ENCODE measurements at places on chromosomes 12 and 14.

- no peak for DNase-seq
These were observed 3.4 kb upstream of the GLIPR1 start for GRCh38 chr12:75477137-75477536.

- no peak for DNase-seq
These were observed 14.8 kb downstream of the ITPR2 start for GRCh38 chr12:26818201-26818600.

GRCh38 chr14:75499084-75499875 is 23.0 kb upstream of the BATF start:
- DNase-seq: no peak

- DNase-seq: no peak
These were observed 400.8 kb upstream of the PRICKLE1 start for GRCh38 chr12:42990387-42990786.

- DNase-seq: no peak
These were observed 216.7 kb upstream of the TMTC1 start for GRCh38 chr12:30000401-30000800.

DNA sequence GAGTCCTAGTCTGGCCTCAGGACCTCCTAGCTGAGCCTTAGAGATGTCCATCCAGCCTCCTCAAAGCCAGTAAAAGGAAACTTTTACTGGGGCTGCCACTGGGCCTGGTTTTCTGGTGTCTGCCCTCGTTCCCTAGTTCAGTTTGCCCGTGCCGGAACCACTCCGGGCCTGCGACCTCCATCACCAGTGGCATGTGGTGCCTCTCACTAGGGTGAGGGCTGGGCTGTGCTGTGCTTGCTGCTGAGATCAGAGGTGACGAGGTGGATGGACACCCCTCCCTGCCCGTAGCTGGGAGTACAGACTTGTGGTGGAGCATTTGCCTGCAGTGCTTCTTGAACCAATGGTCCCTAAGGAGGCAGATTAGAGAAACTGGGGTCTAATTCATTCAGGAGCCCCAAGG is 75.7 kb downstream of the B4GALNT3 start:
- no peak for DNase-seq

- no peak for DNase-seq
These were observed 360.4 kb downstream of the ATP23 start for GRCh38 chr12:58301730-58302122.

DNA sequence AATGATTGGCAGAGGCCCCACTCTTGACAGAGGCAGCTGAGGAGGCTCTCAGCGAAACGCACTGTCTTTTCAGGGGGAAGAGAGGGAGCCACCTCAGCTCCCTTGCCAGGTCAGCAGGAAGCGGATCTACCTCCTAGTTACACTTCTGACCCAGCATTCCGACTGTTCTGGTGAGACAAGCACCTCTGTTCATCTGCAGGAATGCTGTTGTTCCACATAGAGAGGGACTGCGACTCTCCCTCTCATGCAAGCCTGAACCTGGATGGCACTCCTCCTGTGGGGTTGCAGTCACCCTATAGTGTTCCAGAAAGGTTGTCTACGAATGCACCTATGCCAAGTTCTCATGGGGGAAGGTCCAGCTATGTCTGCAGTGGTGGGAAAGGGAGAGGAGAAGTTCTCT is 37.1 kb upstream of the AEBP2 start:
- DNase-seq: no peak

DNA sequence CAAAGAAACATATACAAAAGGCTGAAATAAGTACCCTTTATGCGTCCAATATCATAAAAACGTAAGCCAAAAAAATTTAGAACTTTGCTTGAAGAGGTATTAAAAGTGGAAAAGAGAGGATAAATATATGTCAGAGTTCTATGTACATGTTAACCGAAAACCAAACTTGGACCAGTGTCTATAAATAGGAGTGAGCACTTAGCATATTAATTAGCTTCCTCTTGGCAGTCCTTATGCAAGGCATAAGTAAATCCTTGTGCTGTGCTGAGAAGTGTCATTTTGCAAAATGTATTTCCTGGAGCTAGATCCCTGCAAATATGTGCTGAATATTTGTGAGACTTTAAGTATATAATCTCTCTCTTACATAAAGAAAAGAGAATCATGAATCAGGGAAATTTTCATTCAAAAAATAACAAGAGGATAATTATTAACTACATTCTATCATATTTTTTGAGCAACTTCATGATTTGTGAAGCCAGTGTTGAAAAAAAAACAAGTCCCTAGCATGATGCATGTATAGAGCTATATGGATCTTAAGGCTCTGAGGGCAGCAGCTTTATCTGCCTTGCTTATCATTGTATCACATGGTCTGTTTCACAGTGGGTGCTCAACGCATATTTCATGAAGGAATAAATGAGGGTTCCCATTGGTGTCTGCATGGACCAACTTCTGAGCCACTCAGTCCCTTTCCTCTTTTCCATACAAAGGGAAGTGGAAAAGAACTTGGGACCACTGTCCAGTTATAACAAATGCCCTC is 326.1 kb downstream of the PDZRN4 start:
- no peak for DNase-seq

- no peak for DNase-seq
These were observed 20.4 kb downstream of the EGLN3 start for GRCh38 chr14:33930439-33930838.

GRCh38 chr12:98908866-98909265 is 263.8 kb downstream of the APAF1 start:
- no peak for DNase-seq

DNA sequence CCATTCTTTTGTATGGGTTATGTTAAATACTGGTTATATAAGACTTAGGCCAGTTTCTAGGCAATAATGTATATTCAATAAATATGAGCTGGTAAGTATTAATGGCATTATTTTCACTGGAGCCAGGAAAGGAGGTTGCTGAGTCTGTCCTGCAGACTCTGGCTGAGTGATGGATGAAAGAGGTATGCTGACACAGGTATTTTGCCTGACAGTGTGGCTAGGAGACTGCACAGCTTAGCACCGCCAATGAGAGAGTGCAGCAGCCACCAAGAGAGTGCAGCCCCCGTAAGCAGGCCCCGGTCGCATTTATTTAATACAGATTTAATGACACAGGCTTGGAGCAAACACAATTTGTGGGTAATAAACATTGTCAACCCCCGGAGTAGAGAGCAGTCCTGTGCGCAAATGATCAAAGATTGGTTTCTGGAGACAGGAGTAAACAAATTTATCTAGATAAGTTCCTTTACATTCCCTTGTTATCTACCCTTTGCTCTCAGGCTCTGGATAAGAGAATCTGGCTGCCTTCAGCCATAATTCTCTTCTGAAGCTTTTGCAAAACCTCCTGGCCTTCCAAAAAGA is 37.4 kb downstream of the TMTC3 start:
- DNase-seq: no peak

- no peak for DNase-seq
These were observed 210.9 kb upstream of the ARID2 start for GRCh38 chr12:45518291-45519235.

Data from NCI-H146 (cell line).